Stimulated activated CD8-positive, alpha-beta memory T cell treated with anti-CD3 and anti-CD28 coated beads, Interleukin-2, amount 100 ng/mL, for 1 hour (primary cell): ENCODE measurements at places on chromosomes 7 and 10.

DNA sequence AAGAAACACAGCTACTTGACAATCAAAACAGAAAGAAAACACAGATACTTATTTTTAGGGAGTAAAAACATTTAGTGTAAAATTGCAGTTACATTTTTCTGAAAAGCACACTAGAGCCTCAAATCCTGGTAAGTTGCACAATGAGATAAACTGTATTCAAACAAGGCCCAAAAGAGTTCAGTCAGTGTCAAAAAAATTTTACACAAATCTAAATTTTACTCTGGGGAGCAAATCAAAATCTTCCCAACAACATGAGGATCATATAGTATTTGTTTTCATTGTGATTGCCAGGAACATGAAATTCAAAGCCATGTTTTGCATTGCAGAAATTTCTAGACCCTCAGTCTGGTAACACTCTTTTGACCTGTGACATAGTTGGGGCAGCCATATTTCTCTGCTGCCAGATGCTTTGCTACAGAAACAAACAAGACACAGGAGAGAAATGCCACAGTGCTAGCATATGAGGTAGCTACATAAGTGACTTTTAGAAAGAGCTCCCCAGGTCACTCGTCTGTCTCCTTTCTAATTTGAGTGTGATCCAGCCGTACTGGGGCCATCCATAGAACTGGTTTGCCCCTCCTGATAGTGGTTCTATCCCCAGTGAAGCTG lies 49.6 kb downstream of the PDE1C start:
- DNase-seq, result no peak

- no peak for DNase-seq
These were observed 8.1 kb downstream of the TOMM7 start for GRCh38 chr7:22814261-22815208.

- no peak for DNase-seq
These were observed 427.1 kb downstream of the EXOC4 start for GRCh38 chr7:133679977-133680376.

- DNase-seq, result no peak
These were observed 77.9 kb downstream of the ARHGAP21 start for GRCh38 chr10:24645784-24646183.

- no peak for DNase-seq
These were observed 214.9 kb downstream of the CREB5 start for GRCh38 chr7:28627263-28627653.

DNA sequence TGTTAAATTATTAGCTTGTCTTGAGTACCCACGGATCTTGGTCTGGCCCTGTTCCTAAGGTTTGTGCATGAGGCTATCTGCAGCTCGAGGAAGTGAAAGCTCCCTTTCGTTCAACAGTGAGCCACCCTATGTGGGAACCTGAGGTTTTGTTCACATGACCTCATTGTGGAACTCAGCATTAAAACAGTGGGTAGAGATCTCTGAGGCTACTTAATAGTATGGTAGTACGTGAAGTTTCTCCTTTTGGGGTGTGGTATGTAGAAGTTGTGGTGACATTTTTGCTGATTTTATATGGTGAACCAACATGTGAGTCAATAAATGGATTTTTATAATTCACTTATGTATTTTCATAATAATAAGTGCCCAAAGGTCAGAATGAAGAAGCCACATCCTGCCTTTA lies 252.7 kb upstream of the FERD3L start:
- no peak for DNase-seq

- no peak for DNase-seq
These were observed 40.1 kb downstream of the ELMO1 start for GRCh38 chr7:37408291-37409228.

DNA sequence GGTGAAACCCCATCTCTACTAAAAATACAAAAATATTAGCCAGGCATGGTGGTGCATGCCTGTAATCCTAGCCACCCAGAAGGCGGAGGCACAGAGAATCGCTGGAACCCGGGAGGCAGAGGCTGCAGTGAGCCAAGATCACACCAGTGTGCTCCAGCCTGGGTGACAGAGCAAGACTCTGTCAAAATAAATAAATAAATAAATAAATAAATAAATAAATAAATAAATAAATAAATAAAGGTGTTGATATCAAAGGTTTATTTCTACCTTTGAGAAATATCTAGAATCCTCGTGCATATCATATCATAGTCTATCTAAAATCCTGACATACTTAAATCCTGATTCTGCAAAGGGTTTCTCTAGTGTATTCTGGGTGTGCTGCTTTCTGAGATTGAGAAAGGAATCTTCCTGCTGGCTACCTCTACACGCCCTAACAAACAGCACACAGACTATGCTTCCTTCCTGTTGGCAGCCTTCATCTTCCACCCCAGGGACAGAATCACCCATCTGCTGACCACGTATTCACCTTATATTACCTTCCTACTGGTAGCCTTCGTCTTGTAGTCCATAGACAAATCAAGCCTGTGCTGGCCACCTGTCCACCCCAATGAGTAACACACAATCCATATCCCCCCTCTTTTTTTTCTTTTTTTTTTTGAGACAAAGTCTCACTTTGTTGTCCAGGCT lies 8.7 kb downstream of the ABLIM1 start:
- DNase-seq, result no peak

DNA sequence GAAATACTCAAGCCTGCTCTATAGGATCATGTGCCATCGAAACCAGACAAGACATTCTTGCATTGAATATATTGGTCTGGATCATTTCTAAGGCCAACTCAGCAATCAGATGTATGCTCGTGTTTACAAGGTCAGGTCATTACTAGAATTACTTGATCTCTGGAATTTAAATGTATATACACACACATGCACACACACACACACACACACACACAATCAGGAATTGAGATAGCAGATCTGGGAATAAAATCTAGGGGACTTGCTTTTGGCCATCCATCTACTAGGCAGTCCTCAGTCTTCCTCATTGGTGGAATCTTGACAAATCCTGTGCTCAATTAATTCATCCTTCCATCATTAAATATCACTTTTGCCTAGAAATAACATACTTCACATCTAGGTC lies 3.6 kb downstream of the OPTN start:
- no peak for DNase-seq

DNA sequence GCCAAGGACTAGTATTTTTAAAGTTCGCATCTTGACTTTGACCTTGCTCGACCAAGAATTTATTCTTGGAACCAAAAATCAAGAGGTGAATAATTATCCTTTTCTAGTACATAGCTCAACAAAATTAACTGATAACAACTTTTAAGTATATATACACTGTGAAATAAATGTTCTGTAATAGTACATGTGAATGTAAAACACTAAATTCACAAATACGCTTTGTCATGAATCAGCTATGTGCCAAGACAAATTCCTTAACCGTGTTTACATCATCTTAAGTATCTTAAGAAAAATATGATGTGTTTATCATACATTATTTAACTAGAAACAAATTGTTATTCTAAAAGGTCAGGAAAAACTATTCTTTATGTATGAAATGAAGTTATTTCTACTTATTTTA lies 83.3 kb downstream of the CUL2 start:
- no peak for DNase-seq

- no peak for DNase-seq
These were observed 40.8 kb upstream of the DLD start for GRCh38 chr7:107850216-107850615.

DNA sequence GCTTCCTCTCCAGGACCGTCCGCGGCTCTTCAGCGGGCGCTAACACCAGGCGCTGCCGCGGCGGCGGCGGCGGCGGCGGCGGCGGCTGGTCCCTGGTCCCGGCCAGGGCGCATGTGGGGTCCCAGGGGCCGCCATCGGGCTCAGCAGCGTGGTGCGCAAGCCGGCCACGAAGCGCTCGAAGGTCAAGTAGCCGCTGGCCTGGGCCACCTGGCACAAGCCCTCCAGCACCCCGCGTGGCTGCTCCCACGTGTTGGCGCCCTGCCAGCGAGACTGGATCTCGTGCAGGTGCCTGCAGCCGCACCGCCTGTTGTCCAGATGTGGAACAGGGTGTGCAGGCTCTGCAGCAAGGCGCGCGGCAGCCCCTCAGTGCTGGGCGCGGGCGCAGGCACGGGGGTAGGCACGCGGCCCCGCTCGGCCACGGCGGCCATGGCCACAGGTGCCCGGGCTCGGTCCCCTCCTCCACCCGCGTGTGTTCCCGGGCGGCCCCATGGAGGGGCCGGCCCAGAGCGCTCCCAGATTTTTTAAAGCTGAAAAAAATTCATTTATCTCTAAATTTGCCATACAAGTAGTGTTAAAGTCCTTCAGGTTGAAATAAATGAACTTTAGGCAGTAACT lies 884.2 kb upstream of the ZNF722 start:
- no peak for DNase-seq

- DNase-seq, result no peak
These were observed 14.3 kb downstream of the AQP1 start for GRCh38 chr7:30925913-30926312.

- no peak for DNase-seq
These were observed 134.6 kb upstream of the TCF7L2 start for GRCh38 chr10:112815269-112816032.

DNA sequence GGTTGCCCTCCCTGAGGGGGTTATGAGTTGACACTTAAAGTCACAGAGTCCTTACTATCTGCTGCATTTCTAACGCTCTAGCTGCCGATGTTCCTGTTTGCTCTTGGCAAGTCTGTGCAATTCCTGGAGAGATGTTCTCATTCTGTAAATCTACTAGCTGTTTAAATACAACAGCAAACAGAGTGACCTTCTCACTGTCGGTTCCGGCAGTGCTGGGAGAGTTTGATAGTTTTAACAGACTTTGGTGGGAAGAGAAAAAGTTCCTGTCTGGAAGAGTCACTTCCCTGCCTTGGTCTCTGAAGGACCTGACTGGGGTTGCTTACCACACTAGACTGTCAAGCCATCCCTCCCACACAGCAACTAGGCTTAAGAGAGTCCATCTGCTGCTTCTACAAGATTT lies 63.3 kb upstream of the ELMO1 start:
- DNase-seq, result no peak

GRCh38 chr10:86082556-86082955 lies 284.0 kb downstream of the GRID1 start:
- DNase-seq, result no peak

DNA sequence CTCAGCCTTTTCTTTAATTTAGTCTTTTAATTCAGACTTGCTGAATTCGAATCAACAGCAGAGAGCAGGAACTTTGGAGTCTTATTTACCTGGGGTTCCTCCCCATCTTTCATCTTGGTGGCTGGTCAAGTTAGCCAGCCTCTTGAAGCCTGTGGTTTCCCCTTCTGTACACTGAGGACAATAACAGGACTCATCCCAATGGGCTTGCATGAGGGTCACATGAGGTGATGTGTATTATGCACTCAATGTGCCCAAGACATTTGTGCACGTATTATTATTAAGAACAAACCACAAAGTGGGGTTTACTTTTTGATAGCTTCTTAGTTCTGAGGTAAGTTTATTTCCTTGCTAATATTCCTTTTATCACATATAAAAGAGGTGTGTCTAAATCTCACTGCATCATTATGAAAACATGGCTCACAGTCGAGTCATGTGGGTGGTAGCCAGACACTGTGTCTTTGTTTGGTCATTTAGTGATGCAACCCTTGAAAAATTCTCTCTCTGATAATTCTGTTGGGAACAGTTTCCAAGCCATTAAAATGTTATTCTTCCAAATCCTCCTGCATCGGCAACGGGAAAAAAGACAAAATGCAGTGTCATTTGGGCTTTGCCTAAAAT lies 86.5 kb upstream of the GRB10 start:
- DNase-seq, result no peak

- no peak for DNase-seq
These were observed 137.8 kb upstream of the TNS3 start for GRCh38 chr7:47719675-47720074.

DNA sequence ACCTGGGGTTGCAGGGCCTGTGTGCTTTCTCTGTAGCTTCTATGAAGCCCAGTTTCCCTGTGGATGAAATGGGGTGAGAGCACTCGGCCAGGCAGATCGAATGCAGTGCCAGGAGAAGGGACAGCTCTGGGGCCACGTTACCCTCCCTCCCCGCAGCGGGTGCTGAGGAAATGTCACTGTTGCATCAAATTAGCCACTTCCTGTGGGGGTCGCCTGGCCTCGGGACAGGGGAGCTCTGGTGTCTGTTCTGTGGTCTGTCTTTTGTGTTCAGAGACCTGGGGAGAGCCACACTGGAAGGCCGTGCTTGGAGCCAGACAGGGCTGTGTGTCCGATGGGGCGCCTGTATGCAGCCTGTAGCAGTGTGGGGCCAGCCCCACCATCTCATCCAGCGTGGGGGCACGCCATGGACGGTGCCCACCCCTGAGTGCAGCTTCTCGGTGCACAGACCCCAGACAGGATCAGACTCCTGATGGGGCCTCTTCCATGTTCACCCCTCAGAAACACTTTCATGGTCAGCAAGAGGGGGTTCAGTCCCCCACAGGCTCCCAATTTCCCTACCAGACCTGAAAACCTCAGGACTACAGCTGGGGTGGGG lies 13.6 kb downstream of the TTYH3 start:
- DNase-seq, result no peak

DNA sequence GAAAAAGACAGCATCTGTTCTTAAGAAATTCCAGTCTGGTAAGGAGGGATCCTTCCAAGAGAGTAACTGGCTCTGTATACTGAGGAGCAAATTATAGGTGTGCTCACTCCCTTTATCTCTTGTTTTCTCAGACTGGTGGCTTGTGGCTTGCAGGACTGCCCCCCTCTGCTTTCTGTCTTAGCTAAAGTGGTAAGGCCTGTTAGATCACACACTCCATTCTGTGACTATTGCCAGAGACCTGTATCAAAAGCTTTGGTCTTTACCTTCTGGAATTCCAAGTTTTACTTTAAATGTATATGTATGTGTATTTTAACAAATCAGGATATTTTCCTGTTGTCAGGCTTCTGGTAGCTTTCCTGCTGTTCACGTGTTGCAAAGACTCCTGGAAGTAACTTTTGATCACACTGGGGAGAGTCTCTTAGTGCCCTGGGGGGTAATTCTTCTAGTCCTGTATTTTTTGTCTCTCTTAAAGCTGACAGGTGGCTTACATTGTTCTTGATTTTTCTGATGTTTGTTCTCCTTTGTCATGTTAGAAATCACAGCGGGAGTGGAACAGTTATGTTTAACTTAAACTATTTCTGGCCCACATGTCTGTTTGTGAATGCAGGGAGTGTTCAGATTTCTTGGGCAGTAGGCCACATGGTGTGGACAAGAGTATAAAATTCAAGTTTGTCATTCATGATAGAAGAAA lies 99.0 kb downstream of the PLPP4 start:
- DNase-seq, result no peak

DNA sequence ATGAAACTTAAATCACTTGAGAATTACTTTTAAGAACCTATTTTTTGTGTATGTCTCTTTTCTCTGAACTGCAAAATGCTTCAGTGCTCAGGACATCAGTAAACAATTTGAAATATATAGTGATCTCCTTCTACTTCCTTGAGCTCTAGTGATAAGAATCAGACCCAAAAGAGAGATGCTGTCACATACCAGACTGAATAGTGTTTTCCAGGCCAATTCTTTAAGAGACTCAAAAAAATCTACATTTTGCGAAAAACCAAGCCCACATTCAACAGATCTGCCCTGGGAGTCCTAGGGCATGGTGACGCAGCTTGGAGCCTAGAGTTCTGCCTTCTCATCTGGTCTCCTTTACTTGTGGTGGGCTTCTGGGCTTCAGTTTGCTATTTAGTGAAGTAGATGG lies 72.1 kb upstream of the SLC13A1 start:
- no peak for DNase-seq

GRCh38 chr10:78594559-78595268 lies 474.1 kb upstream of the ZMIZ1 start:
- DNase-seq, result no peak
